Cardiac fibroblast (primary cell): ENCODE measurements at places on chromosomes 5 and 9.

GRCh38 chr5:141528291-141528984 is 39.6 kb downstream of the PCDHGC5 start:
- DNase-seq, result peak; percentile 26

GRCh38 chr9:129745200-129745599 is 7.6 kb downstream of the PTGES start:
- no peak for DNase-seq

- DNase-seq, result peak; percentile 1
These were observed 79.8 kb upstream of the FBXL7 start for GRCh38 chr5:15420201-15420600.

- no peak for DNase-seq
These were observed 2.9 kb upstream of the SPINK5 start for GRCh38 chr5:148060881-148061280.

DNA sequence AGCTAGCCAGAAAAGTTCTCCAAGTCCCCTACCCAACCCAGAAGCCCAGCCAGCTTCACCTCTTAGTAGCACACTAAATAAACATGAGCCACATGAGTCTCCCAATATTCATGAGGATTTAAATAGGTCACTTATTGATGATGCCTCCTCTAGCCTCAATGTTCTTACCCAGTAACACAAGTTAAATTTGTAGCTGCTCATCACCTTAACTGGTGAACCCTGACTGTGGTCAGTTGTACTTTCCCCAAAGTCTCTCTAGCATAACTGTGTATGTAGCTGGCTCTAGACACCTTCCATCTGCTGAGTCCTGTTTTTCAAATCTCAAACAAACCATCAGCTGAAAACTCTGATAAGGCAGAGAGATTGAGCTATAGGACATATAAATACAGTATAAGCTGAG is 100.3 kb upstream of the ELAVL2 start:
- no peak for DNase-seq

- DNase-seq, result no peak
These were observed 239.7 kb upstream of the DAP start for GRCh38 chr5:11000515-11001353.

GRCh38 chr5:165871291-165871690 is 2365.9 kb downstream of the MAT2B start:
- DNase-seq, result no peak

DNA sequence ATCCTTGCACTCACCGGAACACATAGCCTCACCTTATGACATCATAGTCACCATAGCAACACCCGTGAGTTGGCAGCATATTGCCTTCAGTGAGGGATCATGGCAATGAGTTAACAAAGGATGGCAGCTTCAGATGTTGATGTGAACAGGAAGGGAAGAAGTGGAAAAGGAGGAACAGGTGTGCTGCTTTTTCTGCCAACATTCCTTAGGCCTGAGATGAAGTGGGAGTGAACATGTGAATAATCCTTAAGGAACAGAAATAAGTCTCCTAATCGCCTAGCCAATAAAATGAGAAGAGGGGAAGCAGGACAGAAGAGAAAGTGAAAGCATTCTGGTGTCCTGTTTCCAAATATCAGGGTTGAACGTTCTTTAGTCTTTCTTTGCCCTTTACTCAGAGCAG is 360.0 kb downstream of the BRINP1 start:
- DNase-seq, result no peak

GRCh38 chr5:14741801-14742440 is 77.4 kb downstream of the OTULIN start:
- no peak for DNase-seq

GRCh38 chr9:100364013-100364412 is 11.3 kb upstream of the TEX10 start:
- no peak for DNase-seq

- DNase-seq, result peak; percentile 77
These were observed at the start of gene PKN3 for GRCh38 chr9:128702445-128702948. PKN3 (plus strand) TSS chr9:128702503; CDS start chr9:128702916, 413 bp downstream.

DNA sequence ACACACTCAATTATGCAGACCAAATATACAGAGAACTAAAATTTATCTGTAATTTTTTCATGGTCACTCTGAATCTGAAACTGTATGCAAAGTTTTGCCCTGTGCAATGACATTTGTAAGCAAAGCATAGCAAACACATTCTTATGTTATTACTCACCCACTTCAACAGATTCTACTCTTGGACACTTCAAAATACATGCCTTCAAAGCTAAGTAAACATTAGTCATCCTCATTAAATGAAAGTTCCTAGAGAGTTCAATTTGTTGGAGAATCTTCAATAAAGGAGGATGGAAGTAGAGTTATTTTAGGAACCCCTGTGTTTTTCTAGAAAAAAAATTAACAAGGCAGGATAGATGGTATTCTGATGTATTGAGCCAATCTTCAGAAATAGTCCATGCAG is 639.7 kb upstream of the C9orf72 start:
- DNase-seq, result peak; percentile 23

- no peak for DNase-seq
These were observed 2293.3 kb upstream of the C9orf72 start for GRCh38 chr9:29866556-29866955.

DNA sequence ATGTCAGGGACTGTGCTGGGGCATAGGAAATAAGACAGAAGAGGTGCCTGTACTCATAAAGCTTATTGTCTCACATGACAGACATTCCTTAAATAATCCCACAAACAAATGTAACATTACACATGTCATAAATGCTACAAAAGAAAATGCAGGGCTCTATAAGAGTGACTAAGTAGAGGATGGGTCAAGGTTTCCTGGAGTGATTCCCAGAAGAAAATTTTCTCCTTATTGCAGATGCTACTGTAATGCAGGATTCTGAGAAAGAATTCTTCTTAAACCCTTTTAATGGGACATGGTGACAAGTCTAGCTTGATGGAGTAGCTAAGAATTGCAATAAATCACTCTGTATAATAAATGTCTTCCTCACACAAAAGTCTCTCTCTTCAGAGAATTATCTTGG is 55.7 kb downstream of the SH3TC2 start:
- peak; percentile 68 for DNase-seq

GRCh38 chr5:135008981-135009735 is 24.9 kb downstream of the PITX1 start:
- no peak for DNase-seq

DNA sequence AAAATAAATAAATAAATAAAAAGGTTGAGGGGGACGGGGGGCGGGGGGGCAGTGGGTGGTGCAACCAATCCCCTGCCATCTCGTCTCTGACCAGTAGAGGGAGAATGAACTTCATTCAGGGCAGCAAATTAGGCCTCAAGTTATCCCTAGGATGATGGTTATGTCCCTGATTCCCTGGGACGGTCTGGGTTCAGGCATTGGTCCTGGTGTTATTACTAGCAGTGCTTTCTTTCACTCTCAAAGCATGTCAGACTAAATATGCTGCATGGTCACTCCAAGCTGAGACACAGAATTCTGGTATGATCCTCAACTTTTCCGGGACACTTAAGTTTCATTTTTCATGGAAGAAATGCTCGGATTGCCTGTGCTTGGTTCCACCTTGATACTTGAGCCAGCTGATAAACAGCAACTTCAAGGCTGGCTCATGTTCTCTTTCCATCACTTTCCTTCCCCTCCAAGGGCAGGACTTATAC is 59.4 kb downstream of the DAP start:
- DNase-seq, result peak; percentile 61

- peak; percentile 47 for DNase-seq
These were observed 6.1 kb upstream of the FSD1L start for GRCh38 chr9:105441616-105442160.

- DNase-seq, result no peak
These were observed 70.2 kb downstream of the SEMA4D start for GRCh38 chr9:89427621-89428221.

- DNase-seq, result no peak
These were observed 30.5 kb downstream of the COL27A1 start for GRCh38 chr9:114185570-114186490.

DNA sequence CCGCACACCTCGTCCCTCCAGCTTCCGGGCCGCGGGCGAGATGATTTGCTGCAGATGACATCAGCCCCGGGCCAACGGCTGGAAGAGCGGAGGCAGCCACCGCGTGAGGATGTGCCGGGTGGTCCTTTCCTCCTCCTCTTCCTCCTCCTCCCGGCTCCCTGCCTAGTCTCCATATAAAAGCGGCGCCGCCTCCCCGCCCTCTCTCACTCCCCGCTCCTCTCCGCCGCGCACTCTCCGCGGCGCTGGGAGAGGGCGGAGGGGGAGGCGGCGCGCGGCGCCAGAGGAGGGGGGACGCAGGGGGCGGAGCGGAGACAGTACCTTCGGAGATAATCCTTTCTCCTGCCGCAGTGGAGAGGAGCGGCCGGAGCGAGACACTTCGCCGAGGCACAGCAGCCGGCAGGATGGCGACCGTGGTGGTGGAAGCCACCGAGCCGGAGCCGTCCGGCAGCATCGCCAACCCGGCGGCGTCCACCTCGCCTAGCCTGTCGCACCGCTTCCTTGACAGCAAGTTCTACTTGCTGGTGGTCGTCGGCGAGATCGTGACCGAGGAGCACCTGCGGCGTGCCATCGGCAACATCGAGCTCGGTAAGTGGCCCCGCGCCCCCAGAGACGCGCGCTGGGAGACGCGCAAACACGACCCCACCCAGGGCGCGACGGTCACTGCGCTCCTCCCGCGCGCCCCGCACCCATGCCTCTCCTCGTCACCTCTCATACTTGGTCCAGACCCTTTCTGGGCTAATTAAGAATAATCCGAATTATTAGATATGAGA is at the start of gene MAP1B:
TSS of gene MAP1B (plus strand) at position 345 of the 770 bp plus-strand sequence. CDS start at position 402, 57 bp downstream.
- peak; percentile 75 for DNase-seq

DNA sequence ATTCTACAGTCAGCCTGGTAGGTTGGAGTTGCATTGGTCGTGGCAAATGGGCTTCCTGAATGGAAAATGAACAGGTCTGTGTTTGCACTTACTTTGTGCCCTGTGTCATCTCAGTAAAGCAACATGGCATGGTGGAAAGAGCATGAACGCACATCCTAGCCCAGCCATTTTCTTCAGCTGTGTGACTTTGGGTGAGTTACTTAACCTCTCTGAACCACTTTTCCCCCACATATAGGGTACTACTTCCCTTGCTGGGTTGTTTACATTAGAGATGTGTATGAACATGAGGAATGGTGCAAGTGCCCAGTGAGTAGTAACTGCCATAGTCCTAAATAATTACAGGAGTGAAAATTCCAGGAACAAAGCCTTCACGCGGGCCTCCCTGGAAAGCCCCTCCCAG is 83.6 kb downstream of the MVB12B start:
- no peak for DNase-seq

GRCh38 chr5:14665949-14666348 is 1.4 kb downstream of the OTULIN start:
- no peak for DNase-seq

DNA sequence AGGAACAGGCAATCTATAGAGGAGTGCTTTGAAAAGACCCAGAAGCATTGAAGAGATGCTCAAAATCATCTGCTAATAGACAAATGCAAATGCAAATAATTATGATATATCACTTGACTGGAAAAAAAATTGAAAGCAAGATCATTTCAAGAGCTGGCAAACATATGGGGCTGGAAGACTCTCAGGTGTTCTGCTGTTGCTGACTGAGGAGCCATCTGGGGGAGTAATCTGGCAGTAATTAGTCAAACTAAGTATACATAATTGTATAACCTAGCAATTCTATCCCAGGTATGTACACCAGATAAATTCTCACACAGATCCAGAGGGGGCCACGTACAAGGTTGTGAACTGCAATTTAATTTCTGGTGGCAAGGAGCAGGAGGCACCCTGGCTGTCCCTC is 4.6 kb upstream of the HMHB1 start:
- no peak for DNase-seq

DNA sequence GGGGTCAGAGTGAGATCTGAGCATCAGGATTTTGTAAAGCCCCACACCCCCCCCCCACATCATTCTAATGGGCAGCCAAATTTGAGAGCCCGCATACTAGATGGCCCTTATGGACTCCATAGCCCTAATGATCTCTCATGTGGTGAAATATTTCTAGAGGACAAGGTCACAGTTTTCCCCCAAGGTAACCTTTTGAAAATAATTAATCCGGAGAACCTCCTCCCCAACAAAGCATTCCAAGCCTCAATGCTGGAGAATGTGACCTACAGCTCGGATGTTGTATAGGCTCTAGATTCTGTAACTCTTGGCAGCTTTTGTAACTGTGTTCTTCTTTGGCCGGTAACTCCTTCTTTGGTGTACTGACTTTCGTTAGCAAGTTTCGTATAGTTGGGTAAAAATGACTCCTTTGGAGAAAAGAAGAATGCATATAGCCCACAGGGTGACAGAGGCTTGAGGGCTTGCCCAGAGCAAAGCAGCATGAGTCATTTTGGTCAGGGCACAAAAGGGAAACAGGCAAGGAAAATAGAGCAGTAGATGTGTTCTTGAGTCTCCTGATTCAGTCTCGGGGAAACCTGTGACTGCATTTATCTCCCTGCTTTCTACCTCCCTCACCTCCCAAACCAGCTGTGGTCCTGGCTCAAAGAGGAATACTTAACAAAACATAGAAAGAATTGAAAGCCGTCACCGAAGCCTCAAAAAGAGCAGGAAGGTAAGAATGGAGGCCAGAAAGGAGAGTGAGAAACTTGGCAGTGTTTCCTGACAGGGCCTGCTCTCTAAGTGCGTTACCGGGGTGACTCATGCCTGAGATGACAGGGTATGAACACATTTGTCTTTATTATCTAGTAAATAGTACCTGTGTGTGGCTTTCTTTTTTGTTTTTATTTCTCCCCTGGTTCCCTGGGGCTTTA is 6.6 kb upstream of the XPA start:
- DNase-seq, result peak; percentile 93

DNA sequence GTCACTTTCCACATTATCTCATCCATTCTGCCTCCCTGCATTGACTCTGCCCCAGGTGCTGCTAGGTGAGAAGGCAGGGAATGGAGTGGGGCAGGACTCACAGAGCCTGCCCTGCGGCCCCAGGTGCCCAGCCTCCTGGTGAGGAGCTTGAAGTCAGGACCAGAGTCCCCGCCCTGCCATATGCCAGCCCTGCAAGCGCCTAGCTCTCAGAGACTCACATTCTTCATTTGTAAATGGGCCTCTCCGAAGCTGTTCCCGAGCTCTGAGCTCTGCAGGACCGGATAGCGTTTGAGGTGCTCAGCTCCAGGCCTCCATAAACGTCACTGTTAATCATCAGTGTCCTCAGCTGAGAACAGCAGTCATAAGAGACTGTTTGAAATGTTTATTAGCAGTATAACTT is 75.1 kb upstream of the STXBP1 start:
- DNase-seq, result peak; percentile 46

DNA sequence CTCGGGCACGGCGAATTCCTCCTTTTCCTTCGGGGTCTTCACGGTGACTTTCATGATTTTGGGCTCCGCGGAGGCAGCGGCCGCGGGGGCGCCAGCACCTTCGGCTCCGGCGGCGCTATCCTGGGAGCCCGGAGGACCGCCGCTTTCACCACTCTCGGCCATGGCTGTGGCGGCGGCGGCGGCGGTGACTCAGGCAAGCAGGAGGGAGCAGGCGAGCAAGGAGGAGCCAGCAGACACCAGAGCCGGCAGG is 315 bp downstream of the UBQLN1 start:
- DNase-seq, result peak; percentile 87

DNA sequence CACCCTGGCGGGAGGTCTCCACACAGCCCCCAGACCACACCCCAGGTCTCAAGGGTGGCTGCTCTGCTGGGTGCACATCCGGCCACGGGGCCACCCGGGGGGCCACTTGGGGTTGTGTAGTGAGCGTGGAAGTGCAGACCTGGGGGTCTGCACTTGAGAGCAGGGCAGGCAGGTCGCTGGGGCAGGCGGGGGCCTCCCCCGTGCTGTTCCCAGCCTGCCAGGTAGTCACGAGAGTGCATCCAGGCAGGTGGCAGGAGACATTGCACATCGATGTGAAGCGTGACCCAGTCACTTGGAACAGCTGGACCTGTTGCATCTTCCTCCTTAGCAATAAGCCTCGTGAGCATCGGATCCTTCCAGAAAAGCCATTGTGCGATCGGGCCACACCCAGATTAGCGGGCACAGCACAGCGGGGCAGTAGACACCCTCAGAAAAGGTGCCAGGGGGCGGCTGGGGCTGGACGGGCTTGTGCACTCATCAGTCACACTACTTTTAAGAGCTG is 4.8 kb upstream of the ENTPD8 start:
- no peak for DNase-seq
